ENCODE measurements at places on chromosomes 2 and 18.

- no peak for DNase-seq
Observed at GRCh38 chr18:9204659-9205058, 68.1 kb downstream of the ANKRD12 start.

- no peak for DNase-seq
Observed at GRCh38 chr2:122516775-122517174, 761.3 kb downstream of the TSN start.

- no peak for DNase-seq
Observed at GRCh38 chr2:16650287-16651249, 15.1 kb downstream of the CYRIA start.

- no peak for DNase-seq
Observed at GRCh38 chr2:174794851-174795374, 30.6 kb upstream of the CHRNA1 start.

DNA sequence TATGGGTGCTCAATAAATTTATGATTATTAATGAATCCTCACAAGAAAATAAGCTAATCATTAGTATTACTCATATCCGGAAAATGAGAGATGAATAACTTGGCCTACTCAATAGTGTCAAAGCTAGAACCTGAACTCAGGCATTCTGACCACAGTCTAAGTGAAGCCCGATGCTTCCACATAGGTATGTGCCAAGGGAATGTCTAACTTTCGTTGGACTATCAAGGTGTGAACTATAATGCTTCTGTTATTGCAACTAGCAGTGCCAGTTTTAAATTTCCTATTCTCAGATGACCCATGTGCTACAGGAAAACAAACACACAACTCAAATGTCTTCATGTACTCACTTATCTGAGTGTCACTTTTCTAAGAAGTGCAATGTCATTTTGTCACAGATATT, 1.8 kb downstream of the BARD1 start:
- no peak for DNase-seq

DNA sequence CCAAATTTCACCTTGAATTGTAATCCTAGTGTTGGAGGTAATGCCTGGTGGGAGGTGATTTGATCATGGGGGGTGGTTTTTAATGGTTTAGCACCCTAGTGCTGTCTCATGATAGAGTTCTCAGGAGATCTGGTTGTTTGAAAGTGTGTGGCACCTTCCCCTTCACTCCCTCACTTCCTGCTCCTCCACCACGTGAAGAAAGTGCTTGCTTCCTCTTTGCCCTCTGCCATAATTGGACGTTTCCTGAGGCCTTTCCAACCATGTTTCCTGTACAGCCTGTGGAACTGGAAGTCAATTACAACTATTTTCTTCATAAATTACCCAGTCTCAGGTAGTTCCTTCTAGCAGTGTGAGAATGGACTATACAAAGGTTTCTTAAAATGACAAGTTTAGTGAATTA, 251.8 kb upstream of the NETO1 start:
- no peak for DNase-seq

GRCh38 chr18:1774261-1774660, 797.0 kb downstream of the METTL4 start:
- no peak for DNase-seq

Data from effector CD4-positive, alpha-beta T cell (primary cell).